NCI-H1417 treated with DMSO at 0.1 percent for 48 hours (cell line): ENCODE measurements at places on chromosomes 6 and 20.

DNA sequence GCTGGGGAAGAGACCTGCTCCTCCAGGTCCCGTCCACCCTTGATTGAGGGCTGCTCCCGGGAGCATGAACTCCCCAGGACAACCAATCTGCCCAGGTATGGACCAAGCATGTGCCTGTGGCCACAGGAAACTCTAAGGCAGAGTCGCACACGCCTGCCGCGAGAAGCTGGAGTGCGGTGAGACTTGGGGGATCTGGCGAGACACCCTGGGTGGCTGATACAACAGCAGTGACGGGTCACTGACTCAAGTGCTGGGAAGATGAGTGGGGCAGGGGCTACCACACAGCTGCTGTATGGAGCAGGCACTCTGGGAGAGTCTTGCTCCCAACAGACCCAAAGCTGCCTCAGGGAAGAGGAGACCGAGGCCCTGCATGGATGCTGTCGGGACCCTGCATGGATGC, 40.1 kb downstream of the BFSP1 start:
- DNase-seq = no peak

DNA sequence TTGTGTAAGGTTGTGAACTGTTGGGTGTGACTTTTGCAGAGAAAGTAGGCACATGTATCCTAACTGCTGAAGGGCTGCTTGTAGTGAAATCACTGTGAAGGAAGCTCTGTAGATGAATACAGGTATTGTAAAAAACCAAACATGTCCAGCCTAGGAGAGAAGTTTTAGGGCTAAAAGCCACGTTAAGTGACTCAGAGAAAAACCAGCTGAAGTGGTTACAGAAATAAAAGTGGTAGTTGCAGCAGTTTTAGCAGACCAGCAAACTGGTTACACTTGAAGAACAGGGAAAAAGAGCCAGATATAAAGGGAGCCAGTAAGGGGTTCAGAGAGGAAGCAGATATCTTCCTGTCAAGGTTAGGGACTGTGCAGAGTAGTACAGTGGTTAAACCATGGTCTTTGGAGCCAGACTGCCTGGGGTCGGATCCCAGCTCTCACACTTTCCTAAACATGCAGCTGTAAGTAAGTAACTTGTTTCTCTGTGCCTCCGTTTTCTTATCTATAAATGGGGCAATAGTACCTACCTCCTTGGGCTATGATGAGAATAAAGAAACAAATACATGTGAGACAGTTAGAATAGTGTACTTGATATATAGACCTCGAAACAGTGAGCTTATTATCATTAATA, 33.8 kb upstream of the RNF8 start:
- no peak for DNase-seq

- no peak for DNase-seq
Observed at GRCh38 chr20:35252037-35252461, 25.6 kb downstream of the MMP24 start.

DNA sequence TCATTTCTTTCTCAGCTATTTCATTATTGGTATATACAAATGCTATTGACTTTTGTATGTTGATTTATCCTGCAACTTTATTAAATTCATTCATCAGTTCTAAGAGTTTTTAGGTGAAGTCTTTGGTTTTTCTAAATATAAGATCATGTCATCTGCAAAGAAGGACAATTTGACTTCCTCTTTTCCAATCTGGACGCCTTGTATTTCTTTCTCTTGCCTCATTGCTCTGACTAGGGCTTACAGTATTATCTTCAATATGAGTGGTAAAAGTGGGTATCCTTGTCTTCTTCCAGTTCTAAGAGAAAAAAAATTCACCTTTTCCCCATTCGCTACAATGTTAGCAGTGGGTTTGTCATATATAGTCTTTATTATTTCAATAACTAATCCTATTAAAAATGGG, 38.0 kb downstream of the KIF16B start:
- DNase-seq = no peak

DNA sequence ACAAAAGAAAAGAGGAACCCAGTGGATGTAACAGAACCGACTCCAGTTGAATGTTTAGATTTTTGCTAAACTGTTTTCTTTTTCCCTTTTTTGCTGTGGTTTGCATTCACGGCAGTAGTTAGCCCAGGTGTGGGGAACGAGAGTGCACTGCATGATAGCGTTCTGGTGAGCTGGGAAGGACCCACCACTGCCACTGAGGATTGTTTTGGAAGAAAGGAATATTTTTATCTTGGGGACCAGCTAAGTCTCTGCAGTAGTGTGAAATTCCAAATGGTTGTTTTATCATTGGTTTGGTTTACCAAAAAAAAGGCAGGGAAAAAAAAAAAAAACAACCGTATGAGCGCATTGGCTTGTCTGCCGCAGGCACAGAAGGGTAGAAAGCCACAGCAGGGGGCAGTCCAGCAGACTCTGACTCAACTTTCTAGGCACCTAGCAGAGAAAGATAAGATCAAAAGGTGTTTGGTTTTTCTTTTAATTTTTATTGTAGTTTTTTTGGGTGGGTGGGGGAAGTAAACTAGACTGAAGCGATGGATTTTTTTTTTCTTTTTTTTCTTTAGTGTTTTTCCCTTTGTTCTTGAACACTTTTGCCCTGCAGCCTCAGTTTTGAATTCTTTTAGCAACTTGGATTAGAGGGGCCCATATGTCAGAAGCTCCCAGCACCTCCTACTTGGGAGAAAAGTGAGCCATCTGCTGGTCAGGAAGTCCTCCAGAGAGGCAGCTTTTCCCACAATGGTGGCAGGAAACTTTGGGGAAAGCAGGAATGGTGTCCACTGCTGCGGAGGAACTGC, 13.5 kb upstream of the RAB5IF start:
- DNase-seq = no peak

GRCh38 chr6:35321091-35321490, 21.3 kb upstream of the PPARD start:
- DNase-seq = no peak

DNA sequence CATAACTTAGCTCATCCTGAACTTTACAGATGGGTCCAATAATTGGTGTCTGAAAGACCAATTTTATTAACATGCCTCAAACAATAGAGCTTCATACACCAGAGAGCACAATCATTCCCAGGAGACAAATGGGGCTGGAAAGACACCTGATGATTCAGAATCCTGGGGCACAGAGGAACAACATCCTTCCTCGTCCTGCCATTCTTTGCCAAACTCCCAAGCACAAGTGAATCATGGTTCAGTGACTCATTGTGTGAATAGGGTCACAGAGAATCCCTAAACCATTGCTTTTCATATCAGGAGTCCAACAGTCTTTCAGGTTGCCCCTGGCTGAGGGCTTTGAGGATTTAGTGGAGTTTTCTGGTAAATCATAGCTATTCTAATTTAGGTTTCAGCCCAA, 266.4 kb upstream of the BMP2 start:
- DNase-seq = no peak

GRCh38 chr20:18689557-18689956, 101.7 kb downstream of the DTD1 start:
- DNase-seq = no peak

GRCh38 chr6:153231048-153231646, 100.1 kb upstream of the RGS17 start:
- DNase-seq = no peak

DNA sequence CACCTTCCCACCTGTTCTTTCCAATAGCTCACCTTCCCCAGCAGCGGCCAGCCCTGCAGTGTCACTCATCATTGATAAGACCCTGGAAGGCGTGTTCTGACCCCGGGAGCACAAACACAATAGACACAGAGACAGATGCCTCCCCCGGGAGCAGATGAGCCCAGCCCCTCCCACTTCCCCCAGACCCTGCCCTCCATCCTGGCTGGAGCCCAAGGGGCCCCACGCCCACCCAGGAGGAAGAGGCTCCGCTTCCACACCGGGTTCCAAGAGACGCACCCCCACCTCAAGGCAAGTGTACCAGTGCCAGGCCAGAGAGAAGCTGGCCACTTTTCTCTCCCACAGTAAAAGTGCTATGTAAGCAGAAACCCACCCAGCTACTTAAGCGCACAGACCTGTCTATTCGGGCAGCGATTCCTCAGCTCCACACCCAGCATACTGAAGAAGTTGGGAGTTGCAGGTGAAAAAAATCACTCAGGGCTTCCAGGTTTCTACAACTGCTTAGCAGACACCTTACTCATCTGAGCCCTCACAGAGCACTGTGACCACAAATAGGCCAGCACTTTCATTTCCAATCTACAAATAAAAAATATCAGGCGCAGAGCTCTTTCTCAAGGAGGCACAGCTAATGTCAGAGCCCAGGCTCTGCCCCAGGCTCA, 93.4 kb upstream of the NXT1 start:
- no peak for DNase-seq

DNA sequence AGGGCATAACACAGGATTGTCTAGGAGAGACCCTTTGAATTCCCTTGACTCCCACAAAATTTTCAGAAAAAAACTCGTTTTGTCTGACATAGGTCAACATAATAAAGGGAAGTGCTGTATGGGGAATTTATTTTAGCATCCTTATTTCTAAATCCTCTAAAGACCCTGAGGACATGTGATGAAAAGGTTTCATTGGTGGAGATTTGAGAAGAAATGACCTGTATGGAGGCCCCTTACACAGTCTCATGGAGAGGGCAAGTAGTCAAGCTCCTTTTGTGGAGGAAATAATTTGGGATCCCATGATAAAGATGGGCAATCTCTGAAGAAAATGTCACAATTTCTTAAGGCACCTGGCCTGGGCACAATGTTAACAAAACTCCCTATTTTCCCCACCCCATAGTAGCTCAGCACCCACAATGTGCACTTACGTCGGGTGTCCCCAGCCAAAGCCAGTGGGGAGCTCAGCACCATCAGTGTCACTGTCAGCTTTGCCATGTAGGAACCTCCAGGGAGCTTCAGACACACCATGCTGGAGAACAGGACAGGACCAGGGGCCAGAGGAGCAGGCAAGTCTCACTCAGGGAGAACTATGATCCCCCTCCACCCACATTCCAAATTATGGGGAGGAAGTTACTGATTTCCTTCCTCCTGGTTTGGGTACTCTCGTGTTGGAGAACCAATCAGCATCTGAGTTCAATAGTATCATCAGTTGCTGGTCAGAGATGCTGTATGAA, at the start of gene HLA-DRB5:
Gene HLA-DRB5, minus strand, starts transcription at position 591 of the 734 bp plus-strand sequence. Its CDS starts 63 bp downstream, at position 528.
- DNase-seq = no peak

DNA sequence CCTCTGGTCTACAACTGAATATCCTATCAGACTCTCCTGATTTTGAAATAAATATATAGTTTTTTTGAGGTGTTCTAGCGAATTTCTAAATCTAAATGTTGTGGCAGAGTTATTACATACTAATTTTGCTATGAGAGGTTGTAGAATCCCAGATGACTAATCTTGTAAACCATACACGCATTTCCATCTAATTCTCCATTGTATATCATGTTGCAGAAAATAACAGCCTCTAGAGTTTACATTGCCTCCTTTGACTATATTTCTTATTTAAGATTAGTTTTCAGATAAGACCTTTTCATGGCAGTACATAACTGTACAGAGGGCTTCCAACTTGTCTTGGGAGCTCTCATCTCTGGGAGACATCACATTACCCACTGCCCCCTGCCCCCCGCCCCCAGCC, 22.9 kb downstream of the PTPN1 start:
- DNase-seq = no peak

- DNase-seq = no peak
Observed at GRCh38 chr6:154594496-154595198, 84.2 kb upstream of the CNKSR3 start.

- no peak for DNase-seq
Observed at GRCh38 chr6:48747471-48747870, 636.5 kb upstream of the PTCHD4 start.

DNA sequence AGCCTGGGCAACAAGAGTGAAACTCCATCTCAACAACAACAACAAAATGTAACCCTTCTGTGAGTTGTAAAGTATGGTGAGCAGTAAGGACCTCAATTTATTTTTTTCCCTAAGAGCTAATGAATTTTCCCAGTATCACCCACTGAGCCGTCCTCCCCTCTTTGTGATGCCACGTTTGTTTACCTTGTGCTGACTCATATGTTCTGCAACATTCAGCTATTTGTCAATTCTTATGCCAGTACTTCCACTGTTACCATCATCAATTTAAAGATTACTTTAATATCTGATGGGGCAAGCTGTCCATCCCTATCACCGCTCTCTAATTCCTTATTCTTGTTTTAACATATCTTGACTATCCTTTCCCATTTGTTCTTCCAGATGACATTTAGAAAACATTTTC, 37.5 kb downstream of the MAK start:
- DNase-seq = no peak

GRCh38 chr6:73694711-73695411, 1.1 kb upstream of the CD109 start:
- DNase-seq = no peak

GRCh38 chr6:84892671-84893070, 128.3 kb upstream of the TBX18 start:
- DNase-seq = no peak

GRCh38 chr6:3466488-3467219, 9.8 kb upstream of the SLC22A23 start:
- DNase-seq = no peak

DNA sequence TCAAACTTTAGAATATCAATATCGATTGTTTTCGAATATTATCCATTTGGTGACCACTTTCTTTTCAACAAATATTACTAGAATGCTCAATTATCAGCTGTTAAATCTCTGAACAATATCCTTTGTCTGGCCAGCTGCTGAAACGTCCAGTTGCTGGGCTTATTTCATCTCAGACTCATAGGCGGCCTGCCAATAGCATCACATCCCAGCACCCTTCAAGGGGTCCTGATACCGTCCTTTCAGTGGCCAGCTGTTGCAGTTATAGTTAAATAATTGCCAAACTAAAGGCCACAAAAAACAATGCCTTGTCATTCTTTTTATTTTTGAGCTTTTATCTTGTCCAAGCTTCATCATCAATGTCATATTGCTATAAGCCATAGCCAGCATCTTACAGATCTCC, 1006.8 kb upstream of the MANEA start:
- DNase-seq = no peak

DNA sequence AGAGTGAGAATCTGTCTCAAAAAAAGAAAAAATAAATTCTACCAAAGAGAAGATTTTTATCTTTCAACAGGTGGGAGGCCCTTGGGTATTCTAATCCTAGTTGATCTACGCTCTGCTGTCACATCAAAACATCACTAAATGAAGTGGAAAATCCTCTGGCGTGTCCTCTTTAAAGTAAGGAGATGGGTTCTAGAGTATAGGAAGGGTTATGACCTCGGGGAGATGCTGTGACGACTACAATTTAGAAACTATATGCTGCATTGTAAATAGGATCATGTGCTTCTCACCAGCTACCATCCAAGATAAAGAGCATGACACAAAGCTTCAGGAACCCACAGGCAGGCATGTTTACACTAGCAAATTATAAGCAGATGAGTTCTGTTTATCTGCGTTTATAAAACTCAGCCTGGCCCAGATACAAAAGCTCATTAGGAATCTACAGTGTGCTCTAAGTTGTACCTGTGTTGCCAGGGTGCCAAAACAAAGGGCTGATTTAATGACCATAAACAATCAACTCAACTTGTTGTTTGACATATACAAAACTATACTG, 197.1 kb upstream of the PLN start:
- DNase-seq = no peak

GRCh38 chr20:21175433-21175832, 49.6 kb downstream of the KIZ start:
- no peak for DNase-seq

GRCh38 chr6:111614833-111615582, 9.3 kb upstream of the TRAF3IP2 start:
- no peak for DNase-seq
